MV-4-11 (cell line): ENCODE measurements at places on chromosomes 12 and 14.

DNA sequence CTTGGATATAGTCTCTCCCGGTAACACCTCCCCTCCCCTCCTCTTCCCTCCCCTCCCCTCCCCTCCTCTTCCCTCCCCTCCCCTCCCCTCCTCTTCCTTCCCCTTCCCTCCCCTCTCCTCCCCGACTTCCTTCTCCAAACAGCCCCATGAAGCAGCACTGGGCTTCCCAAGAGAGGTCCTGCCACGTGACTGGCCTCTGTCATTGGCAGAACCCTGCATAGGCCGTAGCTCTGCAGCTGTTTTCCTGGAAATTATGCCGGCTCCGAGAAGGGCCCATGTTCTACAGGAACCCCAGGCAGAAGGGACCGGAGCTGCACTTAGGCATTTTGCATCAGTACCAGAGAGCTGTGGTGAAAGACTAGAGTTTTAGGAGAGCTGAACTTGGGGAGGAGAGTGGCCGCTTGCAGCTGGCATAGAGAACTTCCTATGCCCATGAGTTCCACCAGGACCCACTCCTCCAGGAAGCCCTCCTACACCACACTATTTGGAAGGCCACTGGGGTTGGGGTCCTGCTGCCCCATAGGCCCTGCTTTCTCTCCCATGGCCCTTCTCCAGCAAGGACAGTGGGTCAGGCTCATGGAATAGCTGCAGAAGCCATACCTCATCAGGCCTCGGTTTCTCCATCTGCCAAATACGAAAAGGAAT lies 5.1 kb upstream of the TNFAIP2 start:
- DNase-seq = peak; percentile 49

DNA sequence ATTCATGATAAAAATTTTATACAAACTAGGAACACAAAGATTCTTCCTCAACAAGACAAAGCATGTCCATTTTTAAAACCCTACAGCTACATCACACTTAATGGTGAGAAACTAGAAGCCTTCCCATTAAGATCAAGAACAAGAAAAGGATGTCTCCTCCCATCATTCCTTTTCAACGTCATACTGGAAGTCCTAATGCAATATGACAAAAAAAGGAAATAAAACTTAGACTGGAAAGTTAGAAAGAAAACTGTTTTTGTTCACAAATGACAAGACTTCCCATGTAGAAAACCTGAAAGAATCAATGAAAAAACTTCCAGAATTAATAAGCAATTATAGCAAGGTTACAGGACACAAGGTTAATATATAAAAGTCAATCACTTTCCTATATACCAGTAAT lies 82.5 kb downstream of the NUMB start:
- DNase-seq = no peak

DNA sequence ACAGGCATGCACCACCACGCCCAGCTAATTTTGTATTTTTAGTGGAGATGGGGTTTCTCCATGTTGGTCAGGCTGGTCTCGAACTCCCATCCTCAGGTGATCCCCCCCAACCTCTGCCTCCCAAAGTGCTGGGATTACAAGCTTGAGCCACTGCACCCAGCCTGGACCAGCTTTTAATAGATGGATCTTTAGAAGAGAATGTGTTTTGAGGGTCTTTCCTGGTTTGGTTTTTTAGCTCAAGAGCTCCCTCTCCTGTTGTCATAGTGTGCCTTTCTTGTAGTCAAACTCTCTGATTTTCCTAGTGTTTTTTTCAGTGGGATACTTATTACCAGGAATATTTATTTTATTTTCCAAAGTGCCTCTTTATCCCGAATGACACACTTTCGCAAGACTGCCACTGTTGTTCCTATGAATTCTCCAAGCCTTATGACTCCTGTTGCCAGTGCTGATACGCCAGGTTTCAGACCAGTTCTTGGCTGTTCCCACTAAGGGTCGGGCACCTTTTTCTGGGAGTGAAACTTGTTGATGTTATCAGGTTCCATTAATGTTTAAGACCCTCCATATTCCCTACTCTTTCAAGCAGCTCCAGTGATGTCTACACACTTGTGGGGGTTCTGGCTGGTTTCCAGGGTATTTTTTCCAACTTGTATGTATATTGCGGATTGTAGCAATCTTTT lies 31.5 kb upstream of the LIMA1 start:
- DNase-seq = no peak

- no peak for DNase-seq
Observed at GRCh38 chr12:18583655-18584054, 154.2 kb downstream of the PLCZ1 start.

- no peak for DNase-seq
Observed at GRCh38 chr12:49000346-49000745, 1.2 kb upstream of the DDN start.

- no peak for DNase-seq
Observed at GRCh38 chr14:53999061-53999488, 42.5 kb upstream of the BMP4 start.

- DNase-seq = no peak
Observed at GRCh38 chr14:94126419-94126677, 3.1 kb downstream of the IFI27L2 start.

DNA sequence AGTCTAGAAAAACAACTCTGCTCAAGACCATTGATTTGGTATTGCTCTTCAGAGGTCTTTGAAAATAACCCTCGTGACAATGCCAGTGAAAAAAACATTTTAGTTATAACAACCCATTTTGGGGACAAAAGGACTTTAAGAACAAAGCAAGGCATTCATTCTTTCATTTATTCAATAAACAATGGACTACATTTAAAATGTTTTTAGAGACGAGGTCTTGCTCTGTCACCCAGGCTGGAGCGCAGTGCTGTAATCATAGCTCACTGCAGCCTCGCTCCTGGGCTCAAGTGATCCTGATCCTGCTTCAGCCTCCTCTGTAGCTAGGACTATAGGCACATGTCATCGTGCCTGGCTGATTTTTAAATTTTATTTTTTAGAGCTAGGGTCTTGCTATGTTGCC lies 7.7 kb upstream of the KICS2 start:
- DNase-seq = no peak

- no peak for DNase-seq
Observed at GRCh38 chr12:53476769-53477209, 22.5 kb downstream of the MAP3K12 start.

- no peak for DNase-seq
Observed at GRCh38 chr12:48997719-48998496, 1.3 kb downstream of the DDN start.

DNA sequence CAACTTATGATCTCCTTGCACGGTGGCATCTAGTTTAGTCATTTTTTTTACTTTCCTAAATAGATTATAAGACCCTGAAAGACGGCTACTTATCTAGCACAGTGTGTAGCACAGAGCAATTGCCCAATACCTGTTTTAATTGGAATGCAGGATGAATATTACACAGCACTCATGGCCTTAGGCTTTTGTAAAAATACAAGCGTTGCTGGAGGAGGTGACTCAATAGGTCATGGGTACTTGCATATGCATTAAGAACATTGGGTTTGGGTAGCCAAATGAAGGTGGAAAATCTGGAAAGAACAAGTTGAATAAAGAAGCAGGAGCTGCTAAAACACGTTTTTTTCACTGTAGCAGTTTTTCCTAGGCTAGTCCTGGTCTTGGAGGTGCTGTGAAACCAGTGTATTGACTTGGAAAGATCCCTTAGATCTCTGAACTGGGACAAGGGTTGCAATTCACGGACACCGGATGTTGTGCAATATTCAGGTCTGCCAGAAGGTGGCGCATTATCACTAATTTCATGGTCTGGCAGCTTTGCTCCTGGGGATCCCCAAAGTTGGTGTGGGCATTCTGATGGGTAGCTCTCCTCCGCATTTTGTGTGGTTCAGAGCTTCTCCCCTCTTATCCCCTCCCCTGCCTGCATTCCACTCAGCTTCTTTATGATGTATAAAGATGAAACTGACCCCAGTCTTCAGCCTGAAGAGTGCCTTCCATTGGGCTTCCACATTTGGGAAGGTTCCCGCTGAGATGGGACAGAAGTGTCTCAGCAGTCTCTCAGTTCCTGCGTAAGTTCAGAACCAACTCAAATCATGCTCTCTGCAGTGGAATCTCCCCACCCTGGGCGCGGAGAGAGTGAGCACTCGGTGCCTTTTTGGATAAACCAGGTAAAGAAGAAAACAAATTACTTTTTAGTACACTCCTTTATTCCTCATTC lies 278.3 kb downstream of the NRXN3 start:
- DNase-seq = peak; percentile 39

GRCh38 chr12:120988234-120988633 lies 9.9 kb downstream of the HNF1A start:
- DNase-seq = no peak

DNA sequence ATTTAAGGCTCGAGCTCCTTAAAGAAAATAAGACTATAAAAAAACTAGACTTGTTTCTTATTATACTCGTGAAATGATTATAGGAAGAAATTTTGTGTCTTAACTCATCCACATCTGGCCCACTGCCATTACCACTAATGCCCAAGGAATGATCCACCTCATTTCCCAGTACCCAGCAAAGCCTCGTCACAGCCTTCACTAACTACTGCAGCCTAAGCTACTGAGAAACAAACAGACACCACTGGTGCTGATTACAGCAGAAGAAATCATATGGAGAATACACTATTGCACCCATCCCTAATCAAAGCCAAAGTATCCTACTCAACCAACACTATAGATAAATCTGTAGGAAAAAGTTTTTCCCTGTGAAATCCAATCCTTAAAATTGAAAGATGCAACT lies 205.3 kb upstream of the NAV3 start:
- no peak for DNase-seq

DNA sequence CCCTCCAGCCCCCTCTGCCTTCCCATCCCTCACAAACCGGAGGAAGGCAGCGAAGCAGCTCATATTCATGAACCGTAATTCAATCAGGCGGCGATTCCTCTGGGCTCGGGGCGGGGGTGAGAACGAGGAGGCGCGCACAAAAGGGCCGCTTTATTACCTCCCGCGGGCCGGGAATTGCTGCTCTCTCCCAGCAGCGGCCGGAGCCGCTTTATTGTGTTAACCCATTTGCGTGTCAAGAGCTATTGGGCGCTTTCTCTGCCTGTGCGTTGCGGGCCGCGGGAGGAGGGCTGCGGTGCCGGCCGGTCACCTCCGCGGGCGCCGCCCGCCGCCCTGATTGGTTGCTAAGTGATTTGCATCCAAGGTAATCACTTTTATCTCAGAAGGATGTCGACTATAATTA lies 4.8 kb downstream of the FAM222A start:
- DNase-seq = no peak

DNA sequence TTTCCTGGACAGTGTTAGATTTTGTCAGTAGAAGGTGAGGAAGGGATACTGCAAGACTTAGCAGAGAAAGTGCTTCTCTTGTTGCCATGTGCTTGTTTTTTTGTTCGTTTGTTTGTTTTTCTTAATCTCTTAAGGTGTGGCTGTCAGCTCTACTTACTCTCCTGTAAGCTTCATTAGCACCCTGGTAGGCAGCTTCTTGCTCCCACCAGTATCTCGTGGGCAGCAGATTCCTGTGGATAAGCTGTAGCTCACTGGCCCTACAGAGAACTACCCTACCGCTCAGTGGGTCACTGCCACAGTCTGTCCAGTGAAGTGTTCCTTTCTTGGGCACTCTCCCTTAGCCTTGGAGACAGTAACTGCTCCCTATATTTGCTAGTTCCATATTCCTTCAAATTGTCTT lies 30.1 kb downstream of the VRK1 start:
- DNase-seq = no peak

- DNase-seq = no peak
Observed at GRCh38 chr12:91567100-91567485, 384.5 kb upstream of the DCN start.

DNA sequence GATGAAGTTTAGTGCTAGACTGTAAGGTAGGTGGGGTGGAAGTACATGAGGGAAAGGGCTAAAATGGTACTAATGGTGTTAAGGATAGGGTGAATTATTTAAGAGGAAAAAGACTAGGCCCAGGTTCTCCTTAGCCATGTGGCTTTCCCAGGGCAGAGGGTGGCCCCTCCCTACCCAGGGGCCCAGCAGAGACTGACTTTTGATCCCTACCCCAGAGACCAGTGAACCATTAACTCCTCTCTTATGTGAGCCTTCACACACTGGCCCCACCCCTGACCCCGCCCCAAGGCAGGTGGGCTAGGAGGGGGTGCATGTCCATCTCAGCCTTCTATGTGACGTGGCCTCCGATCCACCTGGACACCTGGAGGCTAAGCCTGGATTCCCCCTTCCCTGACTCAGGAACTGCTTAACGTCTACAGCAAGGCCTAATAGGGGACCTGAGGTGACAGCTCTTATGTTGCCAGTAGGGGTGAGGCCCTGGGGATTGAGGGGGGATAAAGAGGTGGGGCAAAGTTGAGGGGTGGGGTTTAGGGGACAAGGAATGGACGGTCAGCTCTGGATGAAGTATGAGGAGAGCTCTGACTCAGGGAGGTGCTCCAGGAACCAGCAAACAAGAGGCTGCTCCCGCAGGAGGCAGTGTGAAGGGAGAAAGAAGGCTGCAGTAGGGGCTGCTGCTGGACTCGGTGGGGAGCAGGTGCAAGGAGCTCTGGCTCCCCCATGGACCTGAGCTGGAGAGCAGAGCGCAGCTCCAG lies 757 bp downstream of the SLC39A5 start:
- DNase-seq = no peak

- DNase-seq = no peak
Observed at GRCh38 chr14:68607081-68607866, 185.6 kb downstream of the ZFP36L1 start.

- DNase-seq = no peak
Observed at GRCh38 chr12:125021771-125022170, 28.3 kb downstream of the BRI3BP start.

- no peak for DNase-seq
Observed at GRCh38 chr14:99658218-99658845, 13.4 kb downstream of the HHIPL1 start.

DNA sequence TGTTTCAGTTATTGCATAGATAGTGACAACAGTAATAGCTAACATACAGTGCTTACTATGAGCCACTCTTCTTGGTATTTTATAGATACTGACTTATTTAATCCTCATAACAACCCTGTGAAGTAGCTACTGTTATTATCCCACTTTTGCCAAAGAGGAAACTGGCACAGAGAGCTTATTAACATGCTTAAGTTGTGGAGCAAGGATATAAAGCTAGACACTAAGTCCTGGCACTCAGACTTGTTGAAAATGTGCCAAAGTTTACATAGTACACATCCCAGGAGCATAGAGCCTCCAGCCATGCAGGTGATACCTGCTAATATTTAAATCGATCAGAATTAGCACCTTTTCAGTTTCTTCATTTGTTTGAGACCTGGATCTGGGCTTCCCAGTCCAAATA lies 41.8 kb downstream of the VEZT start:
- no peak for DNase-seq
